Astrocyte (in vitro differentiated cells and primary cell): ENCODE measurements at places on chromosomes 4 and X.

GRCh38 chr4:8533274-8533865, 46.8 kb upstream of the GPR78 start:
- no peak for DNase-seq

GRCh38 chr4:40254608-40255392, 58.0 kb downstream of the RHOH start:
- DNase-seq, result peak; percentile 70

- DNase-seq, result peak; percentile 96
These were observed 60.2 kb downstream of the KCNIP4 start for GRCh38 chr4:21888195-21888976.

- no peak for DNase-seq
These were observed 143.5 kb downstream of the HNRNPD start for GRCh38 chr4:82230306-82230705.

- no peak for DNase-seq
These were observed 72.5 kb downstream of the C4orf46 start for GRCh38 chr4:158599150-158599549.

DNA sequence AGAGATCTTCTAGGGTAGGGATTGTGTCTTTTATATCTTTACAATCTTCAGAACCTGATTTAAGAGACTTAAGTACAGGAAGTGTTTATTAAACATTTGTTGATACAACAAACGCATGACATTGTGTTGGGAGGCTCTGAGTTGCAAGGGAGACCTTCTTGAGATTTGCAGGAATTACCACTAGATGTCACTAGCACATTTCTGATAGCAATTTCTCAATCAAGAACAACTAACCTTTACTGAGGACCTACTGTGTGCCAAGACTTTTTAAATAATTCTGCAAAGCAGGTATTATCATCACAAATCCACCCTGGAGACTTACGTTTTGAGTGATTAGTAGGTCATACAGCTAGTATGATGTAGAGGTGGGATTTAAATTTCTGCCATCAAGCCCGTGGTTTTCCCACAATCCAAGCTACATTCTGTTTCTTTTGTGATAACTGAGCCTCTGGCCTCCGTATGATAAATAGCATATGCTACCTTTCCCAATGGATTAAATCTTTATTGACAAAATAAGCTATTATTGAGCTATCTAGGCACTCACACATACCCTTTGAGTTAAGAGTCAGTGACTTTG, 986.0 kb downstream of the CCSER1 start:
- DNase-seq, result peak; percentile 8

DNA sequence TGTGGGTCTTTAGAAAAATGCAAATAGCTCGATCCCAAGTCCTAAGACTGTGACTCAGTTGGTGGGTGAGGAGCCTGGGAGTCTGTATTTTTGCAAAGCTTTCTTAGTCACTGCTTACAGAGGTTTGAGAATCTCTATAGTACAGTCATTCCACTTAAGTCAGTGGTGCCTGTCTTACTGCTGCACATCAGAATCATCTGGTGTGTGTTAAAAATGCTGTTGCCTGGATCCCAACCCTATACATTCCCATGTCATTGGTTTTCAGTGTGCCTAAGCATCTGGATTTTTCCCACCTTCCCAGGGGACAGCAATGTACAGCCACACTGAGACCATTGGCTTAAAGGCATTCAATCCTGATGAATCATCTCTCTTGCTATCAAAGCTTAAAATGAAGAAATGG, 21.0 kb upstream of the GEMIN8 start:
- no peak for DNase-seq
